ENCODE measurements at places on chromosomes 16 and 17.

DNA sequence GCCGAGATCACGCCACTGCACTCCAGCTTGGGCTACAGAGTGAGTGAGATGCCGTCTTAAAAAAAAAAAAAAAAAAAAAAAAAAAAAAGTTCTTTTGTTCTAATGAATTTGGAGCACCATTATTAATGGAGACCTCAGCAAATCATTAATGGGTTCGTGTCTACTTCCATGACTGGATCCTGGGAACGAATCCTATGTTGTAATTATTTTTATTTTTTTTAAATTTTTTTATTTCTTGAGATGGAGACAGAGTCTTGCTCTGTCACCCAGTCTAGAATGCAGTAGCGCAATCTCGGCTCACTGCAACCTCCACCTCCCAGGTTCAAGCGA is 30.7 kb downstream of the SPOP start:
- no peak for DNase-seq

- no peak for DNase-seq
These were observed 235.5 kb downstream of the SNX29 start for GRCh38 chr16:12211870-12212690.

GRCh38 chr17:16976725-16977550 is 5.0 kb upstream of the TNFRSF13B start:
- no peak for DNase-seq

- DNase-seq = no peak
These were observed 39.3 kb upstream of the NOL11 start for GRCh38 chr17:67678414-67678813.

- DNase-seq = no peak
These were observed 71.1 kb downstream of the LMF1 start for GRCh38 chr16:899683-900060.

DNA sequence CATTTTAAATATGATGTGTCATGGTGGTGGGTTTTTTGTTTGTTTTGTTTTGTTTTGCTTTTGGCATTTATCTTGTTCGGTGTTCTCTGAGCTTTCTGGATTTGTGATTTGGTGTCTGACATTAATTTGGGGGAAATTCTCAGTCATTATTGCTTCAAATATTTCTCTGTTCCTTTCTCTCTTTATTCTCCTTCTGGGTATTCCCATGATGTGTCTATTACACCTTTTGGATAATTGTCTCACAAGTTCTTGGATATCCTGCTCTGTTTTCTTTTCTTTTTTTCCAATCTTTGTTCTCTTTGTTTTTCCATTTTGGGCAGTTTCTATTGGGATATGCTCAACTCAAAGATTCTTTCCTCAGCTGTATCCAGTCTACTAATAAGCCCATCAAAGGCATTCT is 88.5 kb downstream of the MARCHF10 start:
- no peak for DNase-seq

DNA sequence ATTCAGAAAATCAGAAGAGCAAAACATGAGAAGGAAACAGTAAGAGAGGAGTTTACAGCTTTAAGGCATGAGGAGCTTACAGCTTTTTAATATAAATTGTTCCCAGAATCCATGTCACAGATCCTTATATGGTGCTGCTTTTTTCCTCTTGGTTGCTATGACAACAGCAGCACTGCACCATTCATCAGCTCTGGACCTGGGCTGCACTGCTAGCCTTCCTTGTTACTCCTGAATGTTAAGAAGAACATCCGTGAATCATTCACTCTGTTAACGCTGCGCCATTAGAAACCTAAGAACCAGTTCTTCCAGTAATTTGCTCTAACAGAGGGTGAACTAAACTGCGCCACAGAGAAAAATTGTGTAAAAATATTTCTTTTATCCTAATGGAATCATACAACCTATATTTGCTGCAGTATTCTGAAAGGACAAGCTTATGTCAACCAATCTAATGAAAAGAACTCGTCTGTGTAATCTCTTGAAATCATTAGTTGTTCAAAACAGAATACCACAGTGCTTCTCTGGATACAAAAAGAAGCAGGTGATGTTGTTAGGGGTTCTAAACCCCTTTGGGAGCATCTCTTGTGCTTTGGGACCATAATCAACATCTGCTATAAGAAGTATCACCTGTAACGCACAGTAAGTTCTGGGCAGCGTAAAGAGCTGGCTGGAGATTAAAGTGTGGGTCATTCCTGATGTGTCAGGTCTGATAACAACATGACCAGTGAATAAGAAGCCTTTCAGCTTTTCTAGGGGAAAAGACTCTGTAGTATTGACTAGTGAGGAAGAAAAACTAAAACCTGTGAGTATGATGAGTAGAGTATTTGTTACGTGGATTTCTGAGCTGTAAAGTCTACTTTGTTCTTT is 151.2 kb downstream of the TANC2 start:
- DNase-seq = peak; percentile 38

GRCh38 chr17:56577190-56577842 is 16.2 kb upstream of the NOG start:
- no peak for DNase-seq

DNA sequence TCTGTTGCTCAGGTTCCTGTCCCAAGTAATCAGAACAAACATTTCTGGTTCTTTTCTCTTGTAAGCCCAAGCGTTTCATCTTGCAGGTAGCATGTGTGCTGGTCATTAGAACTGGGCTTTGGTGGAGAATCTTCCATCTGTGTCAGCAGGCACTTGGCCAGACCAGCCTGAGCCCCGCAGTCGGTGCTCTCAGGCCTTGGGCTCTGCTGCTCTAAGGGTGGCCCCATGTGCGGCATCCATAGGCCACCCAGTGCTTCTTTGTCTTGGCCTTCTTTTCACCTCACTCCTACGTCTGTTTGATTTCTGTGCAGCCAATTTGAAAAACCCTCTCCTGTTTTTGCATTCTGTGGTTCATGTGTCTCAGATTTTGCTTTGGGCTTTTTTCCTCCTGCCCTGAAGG is 51.6 kb downstream of the PLD6 start:
- DNase-seq = no peak

GRCh38 chr16:23742766-23743165 is 12.1 kb upstream of the CHP2 start:
- no peak for DNase-seq

DNA sequence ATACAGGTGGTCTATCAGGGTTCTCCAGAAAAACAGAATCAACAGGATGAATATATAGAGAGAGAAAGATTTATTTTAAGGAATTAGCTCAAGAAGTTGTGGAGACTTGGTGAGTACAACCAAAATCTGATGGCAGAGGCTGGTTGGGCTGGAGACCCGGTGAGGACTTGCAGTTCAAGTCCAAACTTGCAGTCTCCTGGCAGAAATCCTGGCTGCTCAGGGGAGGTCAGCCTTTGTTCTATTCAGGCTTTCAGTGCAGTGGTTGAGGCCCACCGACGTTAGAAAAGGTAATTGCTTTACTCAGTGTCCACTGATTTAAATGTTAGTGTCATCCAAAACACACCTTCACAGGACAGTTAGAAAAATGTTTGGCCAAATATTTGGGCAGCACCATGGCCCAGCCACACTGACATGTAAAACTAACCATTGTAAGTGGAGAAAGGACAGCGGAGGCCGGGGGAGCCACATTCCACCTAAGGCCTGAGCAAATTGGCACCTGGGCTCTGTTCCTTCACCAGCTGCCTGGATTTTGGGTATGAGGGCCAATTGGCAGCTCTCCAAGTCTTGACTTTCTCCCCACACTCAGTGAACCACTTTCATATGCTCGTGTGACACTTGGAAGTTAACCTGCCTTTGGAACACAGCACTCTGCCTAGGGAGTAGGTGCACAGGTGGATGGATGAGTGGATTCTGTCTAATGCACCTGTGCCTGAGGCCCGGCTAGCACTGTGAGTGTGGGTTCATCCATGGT is 54.7 kb downstream of the CACNG5 start:
- DNase-seq = no peak

DNA sequence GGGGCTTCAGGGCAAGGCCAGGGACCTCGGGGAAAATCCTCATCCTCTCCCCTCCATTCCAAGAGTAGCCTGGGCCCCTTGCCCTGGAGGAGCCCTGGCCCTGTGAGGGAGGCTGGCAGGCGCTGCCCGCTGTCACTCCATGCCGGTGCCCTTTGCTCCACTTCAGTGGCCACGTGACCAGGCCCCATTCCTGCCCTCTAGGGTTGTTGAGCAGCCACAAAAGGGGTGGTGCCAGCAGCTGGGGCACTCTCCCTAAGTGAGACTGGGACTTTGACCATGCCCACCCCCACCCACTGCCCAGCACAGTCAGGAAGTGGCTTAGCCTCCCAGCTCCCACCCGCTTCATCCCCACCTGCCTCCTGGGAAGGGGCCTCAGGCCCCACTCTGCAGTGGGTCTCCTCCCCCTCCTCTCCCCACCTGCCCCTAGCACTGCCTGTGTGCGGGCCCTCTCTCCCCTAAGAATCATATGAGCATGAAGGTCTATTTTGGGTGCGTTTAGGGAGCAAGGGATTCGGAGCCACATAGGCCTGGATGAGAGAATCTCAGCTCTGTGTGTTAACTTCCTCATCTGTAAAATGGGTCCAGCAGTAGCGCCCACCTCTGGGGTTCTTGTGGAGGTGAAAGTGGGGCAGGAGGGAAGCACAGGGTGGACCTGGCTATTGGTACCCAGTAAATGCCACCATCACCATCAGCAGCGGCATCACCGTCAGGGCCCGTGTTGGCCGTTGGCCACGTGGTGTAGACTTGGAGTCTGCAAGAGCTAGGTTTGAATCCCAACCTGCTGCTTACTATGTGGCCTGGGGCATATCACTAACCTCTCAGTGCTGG is 7.2 kb downstream of the PDK2 start:
- no peak for DNase-seq

- no peak for DNase-seq
These were observed 10.6 kb upstream of the ENGASE start for GRCh38 chr17:79064026-79064425.

GRCh38 chr17:77548967-77549366 is 408.2 kb downstream of the SEC14L1 start:
- DNase-seq = no peak

- DNase-seq = no peak
These were observed 354 bp upstream of the ESRP2 start for GRCh38 chr16:68236137-68236825.

DNA sequence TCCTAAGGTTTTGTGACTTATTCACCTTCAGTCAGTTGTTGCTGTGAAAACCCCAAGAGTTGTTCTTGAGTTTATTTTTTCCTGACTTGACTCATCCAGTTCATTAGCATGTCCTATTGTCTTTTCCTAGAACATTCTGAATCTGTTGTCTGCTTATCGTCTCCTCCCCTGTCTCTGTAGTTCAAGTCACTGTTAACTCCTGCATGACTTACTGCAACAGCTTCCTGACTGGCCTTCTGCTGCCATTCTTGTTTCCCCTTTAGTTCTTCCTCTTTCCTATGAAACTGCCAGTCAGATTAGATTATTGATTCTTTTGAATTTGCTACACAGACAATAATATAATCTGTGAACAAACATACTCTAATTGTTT is 161.5 kb downstream of the FTO start:
- no peak for DNase-seq

- no peak for DNase-seq
These were observed 134.9 kb downstream of the NLK start for GRCh38 chr17:28177351-28177750.

GRCh38 chr17:28249706-28250105 is 69.3 kb upstream of the TMEM97 start:
- no peak for DNase-seq

- DNase-seq = no peak
These were observed 25.8 kb downstream of the LLGL2 start for GRCh38 chr17:75551266-75551665.

GRCh38 chr16:65829076-65829475 is 537.4 kb upstream of the CDH5 start:
- no peak for DNase-seq

GRCh38 chr17:78133971-78134898 is 3.7 kb downstream of the TMC8 start:
- DNase-seq = no peak

- no peak for DNase-seq
These were observed 23.5 kb upstream of the DNAJA2 start for GRCh38 chr16:46996952-46997458.

GRCh38 chr17:45814622-45815606 is 29.8 kb upstream of the SPPL2C start:
- DNase-seq = no peak

- DNase-seq = peak; percentile 22
These were observed 26.0 kb upstream of the HNF1B start for GRCh38 chr17:37770631-37771518.

DNA sequence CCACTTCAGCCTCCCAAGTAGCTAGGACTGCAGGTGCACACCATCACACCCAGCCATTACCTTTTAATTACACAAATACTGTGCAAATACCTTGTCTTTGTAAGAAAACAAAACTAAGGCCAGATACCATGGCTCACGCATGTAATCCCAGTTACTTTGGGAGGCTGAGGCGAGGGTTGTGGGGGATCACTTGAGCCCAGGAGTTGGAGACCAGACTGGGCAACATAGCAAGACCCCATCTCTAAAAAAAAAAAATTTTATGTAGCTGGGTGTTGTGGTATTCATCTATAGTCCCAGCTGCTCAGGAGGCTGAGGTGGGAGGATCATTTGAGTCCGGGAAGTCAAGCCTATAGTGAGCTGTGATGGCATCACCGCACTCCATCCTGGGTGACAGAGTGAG is 151.6 kb downstream of the CLEC16A start:
- no peak for DNase-seq

- DNase-seq = no peak
These were observed 45.9 kb upstream of the KCNJ16 start for GRCh38 chr17:70028978-70029767.

DNA sequence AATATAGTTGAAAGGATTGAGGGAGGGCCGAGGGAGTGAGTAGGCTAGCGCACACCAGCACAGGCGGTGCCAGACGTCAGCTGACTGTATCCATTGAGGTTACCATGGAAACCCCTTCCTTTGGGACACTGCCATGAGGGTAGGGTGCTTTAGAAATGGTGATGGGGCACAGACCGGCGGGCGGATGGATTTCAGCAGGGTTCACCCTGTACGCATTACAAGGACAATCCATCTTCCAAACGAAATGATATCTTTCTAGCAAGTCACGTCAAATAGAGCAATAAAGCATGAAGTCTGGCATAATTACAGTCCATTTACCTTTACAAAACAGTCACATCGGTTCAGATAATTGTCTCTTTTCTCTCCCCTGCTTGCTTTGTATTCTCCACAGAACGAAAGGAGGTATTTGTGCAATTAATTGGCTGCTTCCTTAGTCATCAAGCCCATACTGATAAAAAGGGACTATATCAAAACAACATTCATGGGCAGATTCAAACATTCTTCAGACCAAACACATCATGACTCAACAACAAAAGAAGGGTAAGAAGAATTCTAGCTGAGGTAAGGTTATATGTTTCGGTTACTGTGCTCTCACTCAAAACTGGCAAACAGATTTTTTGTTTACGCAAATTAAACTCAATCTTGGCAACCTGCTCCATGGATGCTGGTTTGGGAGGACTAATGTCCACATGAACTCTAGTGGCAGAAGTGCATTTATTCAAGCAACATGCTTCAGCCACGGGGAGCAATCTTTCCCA is 140.6 kb downstream of the CDK5R1 start:
- no peak for DNase-seq

DNA sequence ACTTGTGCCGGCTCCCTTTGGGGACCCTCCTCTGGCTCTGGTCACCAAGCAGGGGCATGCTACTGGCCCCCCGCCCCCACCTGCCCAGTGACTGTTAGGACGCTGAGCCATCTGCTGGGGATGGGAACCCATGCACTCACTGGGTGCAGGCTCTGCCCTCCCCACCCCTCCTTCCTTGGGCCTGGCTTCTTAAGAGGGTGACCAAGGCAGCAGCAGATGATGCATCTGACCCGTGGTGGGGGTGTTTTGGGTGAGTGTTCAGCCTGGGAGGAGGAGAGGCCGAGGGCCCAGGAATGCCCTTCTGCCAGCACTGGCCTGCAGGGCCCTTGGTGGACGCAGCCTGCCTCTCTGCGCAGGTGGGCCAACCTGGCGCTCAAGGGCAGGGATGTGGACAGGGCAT is 19.2 kb upstream of the MTSS2 start:
- DNase-seq = no peak

GRCh38 chr16:11155284-11155806 is 100.7 kb downstream of the SOCS1 start:
- DNase-seq = no peak
